ENCODE measurements at places on chromosomes 1 and 21.

DNA sequence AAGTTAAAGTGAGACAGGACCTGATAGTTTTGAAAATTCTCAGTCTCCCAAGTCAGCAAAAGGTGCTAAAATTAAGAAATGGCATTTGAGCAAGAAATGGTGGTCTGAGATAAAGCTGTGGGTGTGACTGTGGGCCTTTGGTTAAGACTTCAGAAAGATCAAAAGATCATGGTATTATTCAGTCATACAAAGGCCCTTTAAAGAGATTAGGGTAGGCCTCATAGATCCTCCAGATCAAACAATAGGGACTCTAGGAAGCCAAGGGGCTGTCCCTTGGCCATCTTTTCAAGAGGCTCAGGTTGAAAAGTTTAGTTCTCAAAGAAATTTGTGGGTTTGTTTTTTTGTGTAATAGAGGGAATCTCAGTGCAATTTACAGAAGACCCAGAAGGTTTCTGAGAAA is 8.4 kb downstream of the HMGB4 start:
- no peak for DNase-seq

DNA sequence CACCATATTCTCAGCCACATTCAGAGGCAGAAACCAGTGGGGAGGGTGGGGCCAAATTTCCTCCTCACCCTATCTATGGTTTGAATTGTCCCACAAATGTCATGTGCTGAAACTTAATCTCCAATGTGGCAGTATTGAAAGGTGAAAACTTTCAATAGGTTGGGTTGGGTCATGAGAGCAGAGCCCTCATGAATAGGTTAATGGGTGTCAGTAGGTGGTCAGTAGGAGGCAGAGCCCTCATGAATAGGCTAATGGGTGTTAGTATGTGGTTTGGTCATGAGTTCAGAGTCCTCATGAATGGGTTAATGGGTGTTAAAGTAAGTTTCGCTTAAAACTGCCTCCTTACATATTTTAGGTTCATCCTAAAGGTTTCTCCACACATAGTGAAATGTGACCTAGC is 170.0 kb downstream of the FCRL5 start:
- DNase-seq: no peak

DNA sequence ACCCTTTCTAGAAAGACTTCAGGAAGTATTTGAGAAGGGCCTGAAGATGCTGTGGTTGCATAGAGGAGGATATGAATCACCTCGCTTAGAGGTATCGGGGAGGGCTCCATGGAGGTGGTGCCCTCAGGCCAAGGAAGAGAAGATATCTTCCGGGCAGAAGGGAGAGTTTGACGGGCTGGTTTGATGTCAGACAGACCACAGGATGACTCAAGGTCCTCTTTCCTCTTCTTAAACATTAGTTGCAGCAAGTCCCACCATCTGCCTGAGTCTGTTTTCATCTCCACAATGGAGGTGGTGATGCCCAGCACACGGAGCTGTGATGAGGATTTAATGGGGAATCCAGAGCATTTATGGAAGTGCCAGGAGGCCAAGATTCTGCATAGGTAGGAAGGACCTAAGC is 25.1 kb upstream of the RUNX3 start:
- peak; percentile 66 for DNase-seq

- no peak for DNase-seq
These were observed 12.0 kb upstream of the PRDM15 start for GRCh38 chr21:41891132-41891531.

DNA sequence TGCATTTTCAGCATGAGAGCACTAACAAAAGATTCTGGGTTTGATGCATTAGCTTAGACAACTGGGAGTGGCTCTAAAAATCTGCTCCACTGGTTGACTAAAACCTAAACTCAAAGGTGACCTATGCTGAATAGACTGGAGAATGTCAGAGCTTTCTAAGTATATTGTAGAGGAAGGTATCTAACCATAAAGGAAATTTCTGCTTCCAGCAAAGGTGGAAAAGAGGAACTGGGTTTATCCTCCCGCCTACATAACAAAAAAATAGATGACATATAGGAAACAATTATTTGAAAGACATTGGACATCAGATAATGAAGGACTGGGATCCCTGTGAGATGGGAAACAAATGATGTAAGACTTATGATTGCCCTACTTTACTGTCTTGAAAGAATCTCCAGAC is 35.8 kb upstream of the CR2 start:
- DNase-seq: no peak

- peak; percentile 65 for DNase-seq
These were observed 68.7 kb upstream of the LRIF1 start for GRCh38 chr1:111032295-111032897.
